ENCODE measurements at places on chromosomes 5 and 9. TPM values are rescaled to one million over a fixed set of nuclear protein-coding genes. Genes with fewer than 3 reads are reported as not detected.

The CTNNAL1 gene
- total RNA-seq, result 68.4 TPM

The TEK gene
- 0.51 TPM for total RNA-seq

The BTNL8 gene
- not detected for total RNA-seq

- H3K36me3 ChIP-seq, result no peaks in the 10 kb centered on the region
- H3K27ac ChIP-seq, result peak overlapping the region; percentile 74
- peak; percentile 88 for DNase-seq
- H3K4me3 ChIP-seq, result no peak overlapping the region
- H3K4me1 ChIP-seq, result peaks cover 15% of the 10 kb centered on the region
These were observed 109.8 kb downstream of the HMHB1 start for GRCh38 chr5:143921525-143922311.

GRCh38 chr5:52693280-52693679 is 94.4 kb upstream of the ITGA1 start:
- H3K27ac ChIP-seq, result no peak overlapping the region
- H3K27me3 ChIP-seq, result no peaks in the 10 kb centered on the region
- H3K36me3 ChIP-seq, result no peaks in the 10 kb centered on the region
- peak; percentile 32 for DNase-seq
- H3K4me1 ChIP-seq, result peaks cover 2% of the 10 kb centered on the region
- H3K4me3 ChIP-seq, result no peak overlapping the region

All from fibroblast of lung (primary cell).